ENCODE measurements at places on chromosomes 7 and 10.

DNA sequence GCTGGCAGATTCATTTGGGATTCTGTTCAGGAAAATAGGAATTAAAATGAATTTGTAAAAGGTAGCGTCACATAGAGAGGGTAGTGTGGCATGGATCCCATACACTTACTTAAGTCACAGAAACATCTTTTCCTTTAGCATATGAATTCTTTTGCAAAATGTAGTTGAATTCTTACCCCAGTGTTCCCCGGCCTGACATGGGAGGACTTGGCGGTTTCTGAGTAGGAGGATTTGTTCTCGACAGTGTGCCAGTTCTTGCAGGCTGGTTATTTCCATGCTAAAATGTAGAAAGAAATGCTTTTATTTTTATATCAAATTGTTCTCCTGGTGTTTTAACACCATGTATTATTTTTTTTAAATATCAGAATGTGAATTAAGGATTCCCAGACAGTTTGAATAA is 72.6 kb downstream of the PDSS1 start:
- no peak for DNase-seq

DNA sequence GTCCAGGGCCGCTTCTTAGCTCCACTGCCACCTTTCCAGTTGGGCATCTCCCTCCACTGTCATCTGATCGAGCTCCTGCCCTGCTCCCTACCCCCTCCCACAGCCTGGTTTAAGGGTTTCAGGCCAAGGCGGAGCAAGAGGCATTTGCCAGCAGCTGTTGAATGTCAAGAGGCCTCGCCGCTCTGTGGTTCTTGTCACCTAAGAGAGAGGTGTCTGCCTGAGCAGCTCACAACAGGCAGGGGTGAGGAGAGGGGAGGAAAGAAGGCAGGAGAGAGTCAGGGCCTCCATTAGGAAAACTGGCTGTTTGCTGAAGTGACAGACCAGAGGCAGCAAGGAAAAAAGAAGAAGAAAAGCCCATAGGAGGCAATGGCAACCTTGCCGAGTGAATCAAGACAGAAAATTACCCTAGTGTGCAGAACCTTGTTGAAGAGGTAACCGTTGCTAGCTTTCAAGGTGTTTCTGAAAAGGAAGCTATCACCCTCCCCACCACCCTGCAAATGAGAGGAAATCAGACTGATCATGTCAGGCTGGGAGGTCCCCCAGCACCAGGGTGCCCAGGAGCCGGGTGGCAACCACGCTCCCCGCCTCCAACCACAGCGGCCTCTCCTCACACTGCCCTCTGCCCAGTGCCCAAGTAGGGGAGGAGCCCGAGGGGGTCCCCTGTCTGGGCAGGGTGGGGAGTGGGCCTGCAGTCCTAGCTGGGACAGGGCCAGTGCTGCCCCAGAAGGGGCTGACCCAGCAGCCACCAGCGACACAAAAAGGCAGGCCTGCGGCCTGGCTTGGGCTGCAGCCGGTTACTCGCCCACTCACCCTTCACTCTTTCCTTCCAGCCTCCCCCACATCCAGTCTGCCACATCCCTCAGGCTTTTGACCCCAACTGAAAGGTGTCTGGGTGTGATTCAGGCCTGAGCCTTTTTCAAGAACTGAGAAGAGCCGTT is 7.1 kb downstream of the GATA3 start:
- DNase-seq: no peak

DNA sequence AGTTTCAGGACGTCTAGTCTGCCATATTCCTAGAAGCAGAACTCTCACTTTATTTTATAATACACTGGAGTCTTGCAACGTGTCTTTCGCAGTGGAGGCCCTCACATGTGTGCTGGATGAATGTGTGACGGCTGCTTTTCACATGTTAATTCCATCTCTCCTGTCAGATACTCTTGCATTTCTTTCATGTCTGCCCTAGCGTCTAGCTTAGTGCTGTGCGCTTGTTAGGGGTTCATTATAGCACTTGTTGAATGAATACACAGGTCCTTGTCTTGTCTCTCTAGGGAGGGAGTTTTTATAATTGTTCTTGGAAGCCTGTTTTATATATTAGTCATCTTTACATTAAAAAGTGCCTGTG is 94.4 kb downstream of the MAP3K8 start:
- no peak for DNase-seq

DNA sequence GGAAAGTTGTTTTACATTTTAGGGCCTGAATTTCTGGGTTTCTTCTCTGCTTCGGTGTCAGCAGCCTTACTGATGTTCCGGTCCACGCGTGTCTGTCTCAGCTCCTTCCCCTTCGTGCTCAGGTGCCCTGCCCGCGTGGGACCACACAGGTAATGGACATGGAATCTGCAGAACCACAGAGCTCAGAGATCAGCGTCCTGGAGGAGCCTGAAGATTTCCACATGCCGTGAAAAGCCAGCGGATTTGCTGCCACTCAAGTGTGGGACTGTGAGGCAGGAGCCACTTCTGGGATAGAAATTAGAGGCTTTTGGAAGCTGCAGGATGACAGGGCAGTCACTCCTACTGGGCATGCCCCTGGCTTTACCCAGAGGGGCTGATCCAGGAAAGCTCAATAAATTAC is 666.1 kb upstream of the FOXK1 start:
- no peak for DNase-seq

- no peak for DNase-seq
These were observed 17.3 kb downstream of the KDM7A start for GRCh38 chr7:140159497-140159896.

- no peak for DNase-seq
These were observed 662 bp upstream of the PPIF start for GRCh38 chr10:79346388-79347225.

DNA sequence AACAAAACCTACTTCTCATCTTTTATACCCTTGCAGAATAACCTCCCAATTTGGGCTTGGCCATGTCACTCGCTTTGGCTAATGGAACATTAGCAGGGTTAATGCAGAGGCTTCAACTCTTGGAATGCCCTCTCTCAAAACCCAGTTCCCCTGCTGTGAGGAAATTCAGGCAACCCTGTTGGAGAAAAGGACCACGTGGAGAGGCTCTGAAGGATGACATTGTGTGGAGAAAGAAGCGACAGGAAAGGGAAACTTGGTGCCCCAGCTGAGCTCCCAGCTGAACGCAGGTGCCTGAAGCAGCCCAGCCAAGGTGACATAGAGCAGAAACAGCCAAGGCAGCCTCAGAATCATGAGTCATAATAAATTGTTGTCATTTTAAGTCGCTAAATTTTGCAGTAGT is 214.2 kb upstream of the GHITM start:
- no peak for DNase-seq

DNA sequence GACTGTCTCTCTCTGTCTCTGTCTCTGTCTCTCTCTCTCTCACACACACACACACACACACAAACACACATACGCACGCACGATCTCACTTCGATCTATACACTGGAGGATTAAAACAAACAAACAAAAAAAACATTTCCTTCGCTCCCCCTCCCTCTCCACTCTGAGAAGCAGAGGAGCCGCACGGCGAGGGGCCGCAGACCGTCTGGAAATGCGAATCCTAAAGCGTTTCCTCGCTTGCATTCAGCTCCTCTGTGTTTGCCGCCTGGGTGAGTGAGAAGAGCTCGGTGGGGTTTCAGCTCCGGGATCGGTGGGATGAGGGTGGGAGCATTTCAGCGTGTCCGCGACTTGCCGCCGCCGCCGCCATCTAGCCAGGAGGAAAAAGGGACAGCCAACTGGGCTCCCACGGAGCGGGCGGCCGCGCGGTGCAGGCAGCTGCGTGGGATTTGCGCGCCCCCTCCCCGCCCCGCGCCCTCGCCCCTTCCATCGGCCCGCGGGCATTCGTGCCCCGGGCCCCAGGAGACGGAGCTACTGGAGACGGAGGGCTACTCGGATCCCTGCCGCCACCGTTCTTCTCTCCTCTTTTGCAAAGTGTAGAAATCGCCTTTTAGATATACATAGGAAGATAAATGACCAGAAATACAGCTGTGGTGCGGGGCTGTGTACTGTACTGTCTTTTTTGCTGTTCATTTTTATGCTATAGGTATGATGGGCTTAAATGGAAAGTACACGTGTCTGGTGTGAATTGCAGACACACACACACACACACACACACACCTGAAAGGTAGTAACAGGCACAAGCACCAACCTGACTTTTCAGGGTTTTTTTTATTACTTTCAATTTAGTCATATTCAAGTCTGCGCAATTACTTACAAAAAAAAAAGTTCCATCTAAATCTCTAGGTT is 581 bp downstream of the PTPRZ1 start:
- DNase-seq: no peak

DNA sequence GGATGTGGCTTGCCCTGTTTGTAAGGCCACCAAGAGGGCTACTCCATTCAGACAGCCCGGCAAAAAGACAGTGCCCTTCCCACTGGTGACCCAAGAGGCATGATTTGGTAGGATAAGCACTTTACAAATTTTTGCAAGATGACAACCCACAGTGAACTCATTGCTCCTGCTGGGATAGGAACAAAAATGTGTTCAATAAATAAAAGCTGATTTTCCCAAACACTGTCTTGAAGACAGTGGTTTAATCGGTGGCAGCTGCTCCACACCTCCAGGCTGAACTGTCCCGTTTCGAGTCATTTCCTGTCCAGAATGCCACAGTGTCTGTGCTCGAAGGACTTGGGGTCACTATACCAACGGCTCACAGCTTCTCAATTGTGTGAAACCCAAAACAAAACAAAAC is 45.1 kb upstream of the NPTX2 start:
- no peak for DNase-seq

GRCh38 chr7:31651234-31652062 is 35.6 kb upstream of the PPP1R17 start:
- no peak for DNase-seq

- DNase-seq: no peak
These were observed 10.8 kb upstream of the ADCY1 start for GRCh38 chr7:45563401-45563800.

DNA sequence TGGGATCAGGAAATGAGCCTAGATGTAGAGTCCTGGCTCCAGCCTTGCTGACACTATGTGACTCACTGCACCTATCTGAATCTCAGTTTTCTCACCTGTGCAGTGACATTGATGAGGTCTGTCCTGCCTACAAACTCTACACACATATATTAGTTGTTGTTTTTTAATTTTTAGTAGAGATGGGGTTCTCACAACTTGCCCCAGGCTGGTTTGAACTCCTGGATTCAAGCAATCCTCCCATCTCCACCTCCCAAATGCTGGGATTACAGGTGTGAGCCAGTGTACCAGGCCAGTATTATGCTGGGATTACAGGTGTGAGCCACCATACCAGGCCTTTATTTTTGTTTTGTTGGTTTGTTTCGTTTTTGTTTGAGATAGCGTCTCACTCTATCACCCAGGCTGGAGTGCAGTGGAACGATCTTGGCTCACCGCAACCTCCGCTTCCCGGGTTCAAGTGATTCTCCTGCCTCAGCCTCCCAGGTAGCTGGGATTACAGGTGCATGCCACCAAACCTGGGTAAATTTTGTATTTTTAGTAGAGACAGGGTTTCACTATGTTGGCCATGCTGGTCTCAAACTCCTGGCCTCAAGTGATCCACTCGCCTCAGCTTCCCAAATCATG is 11.8 kb upstream of the DDIT4 start:
- DNase-seq: no peak

- no peak for DNase-seq
These were observed 43.8 kb downstream of the TCERG1L start for GRCh38 chr10:131267814-131268095.

- no peak for DNase-seq
These were observed 11.7 kb upstream of the HILPDA start for GRCh38 chr7:128443831-128444600.

DNA sequence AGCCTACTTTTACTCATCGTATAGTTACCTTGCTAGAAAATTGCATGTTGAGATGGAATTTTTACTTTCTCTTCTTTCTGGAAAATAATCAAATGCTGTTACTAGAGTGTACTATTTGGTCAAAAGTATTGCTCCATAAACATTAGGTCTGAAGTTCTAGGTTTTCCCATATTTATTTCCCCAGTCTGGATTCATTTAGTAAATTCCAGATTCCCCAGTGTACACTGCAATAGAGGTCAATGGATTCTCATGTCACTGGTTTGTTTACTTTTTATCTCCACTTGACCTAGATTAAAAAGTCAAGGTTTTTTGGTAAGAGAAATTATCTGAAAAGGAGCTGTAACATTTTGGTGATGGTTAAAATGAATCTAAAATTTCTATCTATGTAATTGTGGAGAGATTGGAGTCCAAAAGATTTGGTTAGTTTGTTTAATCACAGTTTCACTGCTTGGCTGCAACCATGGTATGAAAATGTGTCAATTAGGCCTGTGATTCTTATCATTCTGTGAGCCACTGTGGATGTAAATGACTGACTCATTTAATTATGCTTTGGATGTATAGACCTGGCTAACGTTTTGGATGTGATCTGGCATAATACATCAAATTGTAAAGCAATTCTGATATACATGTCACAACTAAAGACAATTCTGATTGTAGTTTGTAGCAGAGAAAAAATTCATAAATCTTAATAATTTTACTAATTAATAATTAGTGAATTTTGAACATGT is 32.7 kb upstream of the STEAP4 start:
- no peak for DNase-seq

- no peak for DNase-seq
These were observed 228.1 kb downstream of the CSTF2T start for GRCh38 chr10:51471271-51471670.

All from smooth muscle cell of the brain vasculature (primary cell).